ENCODE measurements at places on chromosomes 5 and 9.
A peak's percentile ranks its signal among the peaks of the same experiment; 100 is the strongest.

GRCh38 chr5:163407034-163407655 is 30.2 kb upstream of the CCNG1 start:
- no peak for DNase-seq

DNA sequence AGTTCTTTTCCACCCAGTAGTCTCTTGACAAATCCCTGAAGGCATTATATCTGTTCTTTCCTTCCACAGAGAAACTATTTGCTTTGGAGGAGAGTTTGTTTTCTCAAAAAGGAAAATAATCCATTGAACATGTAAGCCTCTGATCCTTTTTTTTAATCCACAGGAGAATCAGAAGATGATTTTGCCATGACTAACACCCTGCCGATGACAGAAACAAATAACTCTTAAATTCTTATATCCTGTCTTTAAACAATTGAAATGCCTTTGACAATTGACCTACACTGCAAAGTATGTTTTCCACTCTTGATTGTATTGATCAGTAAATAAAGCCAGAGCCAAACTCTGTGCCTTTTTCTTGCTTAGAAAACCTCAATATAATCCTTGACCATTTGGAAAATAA is 666.4 kb upstream of the CTNND2 start:
- no peak for DNase-seq

GRCh38 chr5:92652756-92653155 is 928.3 kb downstream of the NR2F1-AS1 start:
- DNase-seq: no peak

DNA sequence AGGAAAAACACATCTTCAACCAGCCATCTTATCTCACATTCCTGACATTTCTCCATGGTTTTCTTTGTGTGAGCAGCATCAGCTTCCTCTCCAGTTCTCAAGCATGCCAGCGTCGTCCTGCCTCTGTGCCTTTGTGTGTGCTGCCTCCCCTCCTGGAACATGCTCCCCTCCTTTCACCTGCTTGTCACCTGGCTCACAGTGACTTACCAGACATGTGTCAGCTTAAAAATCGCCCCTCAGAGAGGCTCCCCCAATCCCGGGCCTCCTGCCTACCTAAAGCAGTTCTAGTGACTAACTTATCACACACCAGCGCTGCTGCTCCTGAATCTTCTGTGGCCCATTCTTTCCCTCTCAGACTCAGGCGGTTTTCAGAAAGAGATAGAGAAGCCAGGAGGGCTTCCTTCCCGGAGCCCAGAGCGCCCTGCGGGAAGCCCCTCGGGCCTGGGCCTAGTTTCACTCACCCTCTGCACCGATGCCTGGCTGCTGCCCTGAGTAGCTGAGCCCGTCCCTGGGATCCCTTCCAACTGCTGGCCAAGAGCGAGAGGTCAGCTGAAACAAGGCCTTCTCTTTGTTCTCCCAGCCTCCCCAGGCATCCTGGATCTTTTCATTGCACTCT is 51.1 kb upstream of the MVB12B start:
- no peak for DNase-seq

DNA sequence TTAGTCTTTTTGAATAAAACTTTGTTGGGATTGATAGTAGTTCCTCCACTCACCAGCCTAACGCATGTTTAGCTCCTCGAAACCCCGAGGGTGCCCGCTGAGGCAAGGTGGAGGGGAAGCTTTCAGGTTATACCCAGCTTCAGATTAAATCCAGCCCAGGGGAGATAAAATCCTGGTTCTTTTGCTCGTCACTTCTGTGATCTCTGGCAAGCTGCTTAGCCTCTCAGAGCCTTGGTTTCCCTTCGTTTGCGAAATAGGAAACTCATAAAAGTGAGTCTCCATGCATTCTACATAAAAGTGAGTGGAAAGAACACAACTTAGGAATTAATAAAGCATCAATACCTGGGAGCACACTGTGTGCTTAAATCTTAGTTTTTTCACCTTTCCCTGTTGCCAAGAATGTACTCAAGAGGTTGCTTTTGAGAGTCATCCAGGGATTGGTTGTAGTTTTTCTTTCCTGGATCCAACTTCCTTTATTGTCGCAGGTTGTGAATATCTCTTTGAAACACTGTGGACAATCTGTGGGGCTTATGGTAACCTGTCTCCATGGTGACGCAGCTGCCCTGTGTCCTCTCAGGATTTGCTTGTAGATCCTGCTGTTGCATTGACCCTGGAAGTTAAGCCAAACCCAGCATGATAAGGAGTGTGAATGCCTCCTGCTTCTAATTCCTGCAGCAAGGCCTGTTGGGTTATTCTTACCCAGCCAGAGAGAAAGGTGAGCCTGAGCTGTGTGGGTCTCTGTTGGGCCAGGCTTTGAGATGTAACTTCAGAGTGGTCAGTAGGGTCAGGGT is 2.0 kb downstream of the GALNT12 start:
- DNase-seq: no peak

DNA sequence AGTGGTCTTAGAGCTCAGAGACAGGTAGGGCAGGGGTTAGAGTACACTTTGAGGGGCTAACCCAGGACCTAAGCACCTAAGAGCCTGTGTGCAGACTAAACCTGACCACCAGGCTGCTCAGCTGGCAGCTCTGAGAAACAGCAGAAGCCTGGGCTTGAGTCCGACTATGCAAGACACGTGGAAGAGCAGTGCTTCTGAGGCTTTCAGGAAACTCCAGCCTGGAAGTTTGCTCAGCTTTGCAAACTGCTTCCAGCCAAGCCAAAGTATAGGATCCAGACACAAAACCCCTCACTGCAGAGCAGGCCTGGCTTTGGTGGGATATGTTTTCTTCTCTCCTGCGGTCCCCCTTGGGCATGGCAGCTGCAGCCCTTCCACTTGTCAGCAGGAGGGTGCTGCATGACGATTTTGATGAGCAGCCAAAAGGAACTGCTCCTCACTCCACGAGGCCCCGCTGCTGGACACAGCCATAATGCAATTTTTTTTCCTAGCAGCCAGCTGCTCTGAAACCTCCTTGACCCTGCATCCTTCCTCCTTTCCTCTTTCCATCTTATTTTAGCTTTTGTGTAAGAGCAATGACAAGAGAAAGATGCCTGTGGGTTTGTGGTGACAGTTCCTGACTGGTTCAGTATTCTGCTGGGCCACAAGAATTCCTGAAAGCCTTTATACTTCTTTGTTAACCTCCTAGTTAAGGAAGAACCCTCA is 123.1 kb downstream of the LIFR start:
- peak; percentile 56 for DNase-seq

DNA sequence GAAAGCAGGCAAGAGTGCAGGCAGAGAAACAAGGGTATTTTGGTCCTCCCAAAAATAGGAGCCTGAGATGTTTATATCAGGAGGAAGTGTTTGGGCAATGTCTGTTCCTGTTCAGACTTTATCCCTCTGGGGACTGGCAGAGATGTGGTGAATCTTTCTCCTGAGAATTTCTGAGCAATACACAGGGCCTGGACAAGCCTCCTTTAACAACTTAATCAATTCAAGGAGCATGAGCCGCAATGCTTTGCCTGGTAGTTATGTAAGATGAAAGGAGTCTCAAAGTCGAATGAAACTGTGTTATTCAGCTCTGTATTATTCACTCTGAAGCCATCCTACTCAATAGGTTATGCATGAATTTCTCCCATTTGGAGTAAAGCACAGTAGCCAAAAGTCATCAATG is 365.6 kb downstream of the MAN2A1 start:
- DNase-seq: no peak

DNA sequence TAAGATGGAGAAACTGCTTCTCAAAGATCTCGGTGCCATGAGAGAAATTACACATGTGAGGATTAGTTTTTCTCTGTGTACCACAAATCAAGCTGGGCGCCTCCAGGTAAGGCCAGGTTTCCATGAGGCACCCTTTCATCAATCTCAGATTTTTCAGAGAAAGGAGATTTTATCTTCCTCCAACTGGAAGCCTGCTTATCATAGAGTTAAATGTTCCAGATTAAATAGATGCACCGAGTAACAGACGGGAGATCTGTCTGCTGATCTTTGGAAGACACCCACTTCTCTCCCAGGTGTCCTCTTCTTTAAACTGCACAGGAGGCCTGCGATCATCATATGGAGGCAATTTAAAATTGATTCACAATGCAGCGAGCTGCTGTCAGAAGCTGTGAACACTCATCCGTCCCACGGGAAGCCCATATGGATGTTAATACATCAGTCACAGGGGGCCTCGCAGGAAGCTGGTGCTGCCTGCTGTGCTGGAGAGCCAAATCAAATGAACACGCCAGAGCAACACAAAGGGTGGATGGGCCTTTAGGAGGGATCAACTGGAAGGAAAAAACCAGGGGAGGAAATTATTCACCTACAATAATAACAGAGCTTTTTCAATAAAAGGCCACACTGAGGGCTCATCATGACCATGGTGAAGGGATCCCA is 93.3 kb downstream of the TLE1 start:
- DNase-seq: no peak

- no peak for DNase-seq
These were observed 13.8 kb upstream of the CLIC3 start for GRCh38 chr9:137009938-137010732.

DNA sequence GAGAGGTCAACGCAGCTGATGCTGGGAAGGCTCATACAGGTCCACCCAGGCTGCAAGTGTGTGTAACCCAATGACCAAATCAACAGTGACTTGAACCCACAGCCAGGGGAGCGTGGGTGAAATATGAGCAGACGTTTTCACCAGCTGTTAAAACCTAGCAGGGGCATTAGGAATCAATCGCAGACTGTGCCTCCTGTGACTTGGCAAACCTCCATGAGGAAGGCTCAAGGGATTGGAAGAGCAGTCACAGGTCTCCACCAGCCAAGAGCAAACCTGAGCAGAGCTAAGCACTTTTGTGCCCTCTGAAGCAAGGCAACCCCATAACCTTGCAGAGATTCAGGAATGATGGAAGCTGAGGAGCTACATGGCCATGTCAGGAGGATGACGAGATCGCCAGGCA is 25.5 kb downstream of the INSYN2B start:
- DNase-seq: no peak

DNA sequence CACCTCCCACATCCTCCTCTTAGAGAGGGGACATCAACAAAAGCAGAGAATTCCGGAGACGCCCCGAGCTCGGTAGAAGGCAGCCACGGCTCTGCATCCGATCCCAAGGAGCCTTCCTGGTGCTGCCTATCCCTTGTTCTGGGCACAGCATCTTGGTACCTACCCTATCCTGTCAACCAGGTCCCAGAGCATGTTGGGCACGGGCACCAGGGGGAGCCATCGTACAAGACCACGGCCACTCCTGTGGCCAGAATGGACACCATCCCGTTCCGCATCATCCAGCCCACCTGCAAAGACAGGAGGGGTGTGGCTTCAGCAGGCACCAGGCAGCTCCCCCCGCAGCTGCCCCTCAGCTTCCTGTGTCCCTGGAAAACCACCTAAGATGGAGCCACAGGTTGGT is 62.7 kb upstream of the ZNF354A start:
- DNase-seq: no peak

DNA sequence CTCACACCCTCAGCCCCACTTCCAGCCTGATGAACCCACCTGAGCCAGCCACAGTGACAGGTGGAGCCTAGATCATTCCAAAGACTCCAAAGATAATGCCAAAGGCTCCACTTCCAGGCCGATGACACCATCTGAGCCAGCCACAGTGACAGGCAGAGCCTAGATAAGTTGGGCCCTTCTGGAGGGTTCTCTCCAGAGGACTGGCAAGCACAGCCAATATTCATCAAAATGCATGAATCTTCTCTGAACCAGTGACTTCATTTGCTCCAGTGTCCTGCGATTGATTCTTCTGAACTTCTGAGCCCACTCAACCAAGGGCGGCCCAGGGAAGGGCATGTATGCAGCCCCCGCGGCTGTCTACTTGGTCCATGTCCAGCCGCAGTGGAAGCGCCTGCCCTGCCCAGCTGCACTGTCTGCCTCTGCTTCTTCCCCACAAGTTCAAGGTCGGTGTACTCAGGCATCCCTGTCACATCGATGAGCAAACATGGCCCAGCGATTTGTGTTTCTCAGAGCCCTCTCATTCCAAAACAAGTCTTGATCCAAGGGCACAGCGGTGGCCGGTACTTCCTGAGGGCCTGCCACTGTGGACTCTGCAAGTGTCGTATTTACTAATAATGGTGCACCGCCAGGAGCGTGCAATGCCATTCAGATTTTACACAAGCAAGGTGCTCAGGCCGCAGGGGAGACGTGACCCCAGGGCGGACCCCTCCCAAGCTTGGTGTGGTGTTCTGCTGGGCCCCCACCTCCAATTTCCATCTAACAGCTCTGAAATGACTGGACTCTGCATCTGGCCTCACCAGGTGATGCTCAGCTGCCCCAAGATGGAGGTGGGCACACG is 107.0 kb downstream of the VAV2 start:
- DNase-seq: no peak

GRCh38 chr5:145084834-145085233 is 750.3 kb downstream of the PRELID2 start:
- no peak for DNase-seq

GRCh38 chr5:141945511-141946051 is 12.4 kb downstream of the PCDH12 start:
- no peak for DNase-seq

DNA sequence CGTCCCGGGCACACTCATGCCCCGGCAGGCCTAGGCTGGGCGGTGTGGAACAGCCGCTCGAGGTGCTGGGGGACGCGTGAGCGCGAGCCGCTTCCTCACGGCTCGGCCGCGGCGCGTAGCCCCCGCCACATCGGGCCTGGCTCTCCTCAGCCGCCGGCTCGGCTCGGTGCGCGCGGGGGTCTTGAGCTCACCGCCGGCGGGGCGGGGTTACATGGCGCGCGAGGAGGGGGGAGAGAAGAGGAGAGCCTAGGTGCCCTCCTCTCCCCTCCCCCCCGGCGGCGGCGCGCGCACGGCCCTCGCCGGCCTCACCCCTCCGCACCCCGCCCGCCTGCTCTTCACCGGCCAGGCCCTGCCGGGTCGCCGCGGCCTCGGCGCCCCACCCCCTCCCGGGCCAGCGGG is 7.7 kb downstream of the RANBP6 start:
- DNase-seq: peak; percentile 71

GRCh38 chr9:128068386-128069205 is 564 bp downstream of the SLC25A25 start:
- no peak for DNase-seq

DNA sequence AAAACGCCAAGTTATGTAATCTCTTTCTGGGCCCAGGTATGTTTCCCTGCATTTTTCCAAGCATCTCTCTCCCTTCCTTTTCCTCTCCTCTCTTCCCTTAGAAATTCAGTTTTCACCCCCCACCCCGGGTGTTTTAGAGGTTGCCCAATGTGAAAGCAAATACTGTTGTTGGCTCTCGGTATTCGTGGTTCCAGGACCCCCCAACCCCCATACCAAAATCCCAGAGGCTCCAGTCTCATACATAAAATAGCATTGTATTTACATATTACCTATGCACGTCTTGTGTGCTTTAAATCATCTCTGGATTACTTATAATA is 48.8 kb downstream of the ACER2 start:
- no peak for DNase-seq
